ENCODE measurements at places on chromosomes 16 and 17.

GRCh38 chr17:2263183-2264066 lies 40.2 kb downstream of the SMG6 start:
- peak; percentile 47 for DNase-seq

- DNase-seq = no peak
These were observed 27.0 kb downstream of the ABCC12 start for GRCh38 chr16:48128769-48129168.

DNA sequence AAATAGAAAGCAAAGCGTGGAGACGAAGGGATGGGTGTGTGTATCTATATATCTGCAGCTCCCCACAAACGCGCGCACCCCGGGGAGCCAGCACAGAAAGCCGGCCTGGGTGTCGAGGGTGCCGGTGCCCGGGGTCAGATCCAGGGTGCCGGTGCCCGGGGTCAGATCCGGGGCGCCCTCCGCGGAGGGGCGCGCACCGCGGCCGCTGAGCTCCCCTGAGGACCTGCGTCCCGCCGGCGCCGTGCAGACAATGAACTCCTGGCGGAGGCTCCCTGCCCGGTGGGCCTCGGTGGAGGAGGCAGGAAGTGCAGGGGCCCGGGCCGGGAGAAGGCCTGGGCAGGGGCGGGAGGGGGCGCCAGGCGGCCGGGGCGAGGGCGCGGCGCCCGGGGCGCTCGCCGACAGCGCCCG lies 1.1 kb downstream of the ZNF423 start:
- peak; percentile 43 for DNase-seq

- no peak for DNase-seq
These were observed 19.0 kb downstream of the TRAF7 start for GRCh38 chr16:2174396-2175131.

DNA sequence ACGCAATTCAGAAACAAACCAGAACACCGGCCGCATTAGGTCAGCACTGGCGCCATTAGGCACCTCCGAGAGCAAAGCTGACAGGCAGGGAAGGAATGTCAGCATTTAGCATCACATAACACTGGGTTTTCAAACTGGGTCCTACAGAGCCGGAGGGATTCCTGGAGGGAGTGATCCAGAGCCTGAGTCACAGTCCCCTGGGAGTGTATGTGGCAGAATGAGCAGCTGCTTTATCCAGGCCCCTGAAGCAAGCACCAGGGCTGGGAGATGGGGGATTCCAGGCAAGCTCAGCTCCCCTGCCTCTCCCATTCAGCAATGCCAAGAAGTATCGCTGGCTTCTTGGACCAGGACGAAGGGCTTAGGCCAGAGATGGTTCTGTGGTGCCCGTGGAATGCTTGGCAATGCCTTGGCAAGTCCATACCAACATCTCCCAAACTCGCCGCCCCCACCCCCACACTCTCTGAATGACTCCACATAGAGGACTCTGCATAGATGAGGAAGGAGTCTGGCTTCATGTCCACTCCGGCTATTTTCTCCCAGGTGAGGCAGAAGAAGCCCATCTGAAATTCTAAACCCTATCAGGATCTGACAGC lies 20.4 kb downstream of the GAS7 start:
- DNase-seq = peak; percentile 99

- no peak for DNase-seq
These were observed at the start of gene MYH11 for GRCh38 chr16:15856901-15857698. MYH11 (minus strand) TSS chr16:15857028; CDS start chr16:15838252, 18,776 bp downstream.
